ENCODE measurements at places on chromosomes 3 and 15.

DNA sequence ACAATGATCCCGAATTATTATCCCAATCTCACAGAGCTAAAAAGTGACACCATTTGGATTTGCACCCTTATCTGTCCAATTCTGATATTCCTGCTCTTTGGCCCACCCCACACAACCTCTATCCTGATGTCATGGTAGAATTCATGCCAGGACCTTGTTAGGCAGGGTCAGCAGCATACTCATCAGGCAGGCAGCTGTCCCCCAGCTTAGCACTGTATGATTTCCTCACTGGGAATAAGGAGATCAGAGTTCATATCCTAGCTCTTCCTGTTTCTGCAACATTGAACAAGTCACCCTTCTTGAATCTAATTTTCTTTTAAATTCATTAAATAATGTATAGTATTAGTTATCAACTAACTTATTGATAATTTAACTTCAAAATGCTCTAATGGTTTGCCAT lies 12.0 kb upstream of the C3orf80 start:
- DNase-seq, result no peak

DNA sequence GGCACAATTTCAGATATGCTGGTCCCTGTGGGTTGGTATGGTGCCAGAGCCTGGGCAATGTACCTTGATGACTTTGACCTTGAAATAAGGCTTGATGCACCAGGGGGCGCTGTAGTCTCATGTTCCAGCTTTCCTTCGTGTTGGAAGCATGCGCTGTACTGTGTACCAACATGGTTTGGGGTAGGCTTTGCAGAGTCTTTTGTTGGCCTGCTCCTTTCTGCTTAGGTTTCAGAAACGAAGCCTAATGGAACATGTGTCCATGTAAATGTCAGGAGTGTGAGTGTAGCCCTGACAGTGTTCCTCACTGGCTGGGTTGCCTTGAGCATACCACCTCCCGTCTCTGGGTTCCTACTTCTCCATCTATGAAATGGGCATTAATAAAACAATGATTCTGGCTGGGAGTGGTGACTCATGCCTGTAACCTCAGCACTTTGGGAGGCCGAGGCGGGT lies 3.6 kb upstream of the CCR4 start:
- DNase-seq, result peak; percentile 89

DNA sequence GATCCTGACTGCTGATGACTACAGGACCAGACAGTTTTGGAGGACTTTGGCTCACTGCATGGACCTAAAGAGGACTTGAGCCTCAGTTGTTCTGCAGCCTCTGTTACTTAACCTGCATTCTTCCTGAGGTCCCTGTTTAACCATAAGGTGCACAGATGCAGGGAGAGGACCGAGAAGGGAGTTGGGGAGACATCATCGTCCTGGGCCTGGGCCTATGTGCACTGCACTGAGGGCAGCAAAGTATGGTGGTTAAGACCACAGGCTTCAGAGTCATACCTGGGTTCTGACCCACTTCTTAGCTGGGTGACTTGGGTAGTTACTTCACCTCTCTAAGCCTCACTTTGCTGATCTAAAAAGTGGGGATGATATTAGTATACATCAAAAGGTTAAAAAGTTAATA lies 21.9 kb downstream of the KY start:
- no peak for DNase-seq

DNA sequence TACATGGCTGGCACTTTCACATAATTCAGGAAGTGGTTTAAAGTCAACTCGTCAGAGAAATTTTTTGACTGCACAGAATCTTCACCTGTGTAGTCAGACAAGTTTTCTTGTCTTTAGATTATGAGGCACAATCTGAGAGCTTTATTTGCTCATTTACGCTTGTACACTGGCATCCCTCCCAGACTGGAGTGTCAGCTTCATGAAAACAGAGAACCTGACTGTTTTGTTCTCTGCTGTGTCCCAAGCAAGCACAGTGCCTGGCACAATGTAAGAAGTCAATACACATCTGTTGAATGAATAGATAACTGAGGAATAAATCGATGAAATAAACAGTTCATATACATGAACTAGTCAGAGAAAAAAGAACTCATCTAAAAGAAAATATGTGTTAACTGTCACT lies 846.1 kb upstream of the CFAP20DC start:
- DNase-seq, result no peak

GRCh38 chr3:39712413-39713048 lies 96.9 kb upstream of the MYRIP start:
- DNase-seq, result no peak

- DNase-seq, result no peak
Measured at GRCh38 chr3:39273119-39273518, 6.7 kb downstream of the CX3CR1 start.

DNA sequence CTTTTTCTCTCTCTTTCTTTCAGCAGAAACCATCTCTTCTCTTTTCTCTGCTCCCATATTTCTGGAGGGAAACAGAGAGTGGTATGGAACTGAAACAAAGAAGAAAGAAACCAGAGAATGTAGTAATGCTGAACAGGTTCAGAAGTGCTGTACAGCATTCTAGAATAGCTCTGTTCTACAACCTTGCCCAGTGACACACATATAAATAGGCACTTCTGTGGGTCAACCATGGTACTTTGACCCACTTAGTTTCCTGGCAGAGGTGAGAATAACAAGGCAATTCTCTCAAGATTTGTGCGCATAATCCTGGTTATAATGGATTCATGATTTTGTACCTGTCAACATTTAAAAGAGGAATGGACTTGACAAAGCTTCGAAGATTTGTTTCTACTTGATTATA lies 12.3 kb downstream of the CFAP91 start:
- DNase-seq, result no peak

DNA sequence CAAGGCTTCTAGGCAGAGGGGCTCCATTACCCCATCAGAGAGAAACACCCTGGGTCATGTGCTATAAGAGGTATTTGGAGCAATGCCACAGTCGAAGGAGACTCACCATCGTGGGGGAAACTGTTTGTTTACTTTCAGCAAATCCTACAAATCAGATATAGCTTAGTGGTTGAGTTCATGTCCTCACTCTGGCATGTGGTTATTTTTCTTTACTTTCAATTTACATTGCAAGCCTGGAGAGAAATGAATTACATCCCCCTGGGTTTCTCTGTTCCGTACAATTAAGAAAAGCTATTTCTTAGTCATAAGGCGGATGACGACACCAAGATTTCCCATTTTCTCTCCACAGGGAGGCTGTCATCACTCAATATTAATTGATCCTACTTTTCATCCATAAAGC lies 36.9 kb downstream of the RFTN1 start:
- DNase-seq, result peak; percentile 10

- DNase-seq, result no peak
Measured at GRCh38 chr3:196135693-196136639, 54.1 kb upstream of the TFRC start.

DNA sequence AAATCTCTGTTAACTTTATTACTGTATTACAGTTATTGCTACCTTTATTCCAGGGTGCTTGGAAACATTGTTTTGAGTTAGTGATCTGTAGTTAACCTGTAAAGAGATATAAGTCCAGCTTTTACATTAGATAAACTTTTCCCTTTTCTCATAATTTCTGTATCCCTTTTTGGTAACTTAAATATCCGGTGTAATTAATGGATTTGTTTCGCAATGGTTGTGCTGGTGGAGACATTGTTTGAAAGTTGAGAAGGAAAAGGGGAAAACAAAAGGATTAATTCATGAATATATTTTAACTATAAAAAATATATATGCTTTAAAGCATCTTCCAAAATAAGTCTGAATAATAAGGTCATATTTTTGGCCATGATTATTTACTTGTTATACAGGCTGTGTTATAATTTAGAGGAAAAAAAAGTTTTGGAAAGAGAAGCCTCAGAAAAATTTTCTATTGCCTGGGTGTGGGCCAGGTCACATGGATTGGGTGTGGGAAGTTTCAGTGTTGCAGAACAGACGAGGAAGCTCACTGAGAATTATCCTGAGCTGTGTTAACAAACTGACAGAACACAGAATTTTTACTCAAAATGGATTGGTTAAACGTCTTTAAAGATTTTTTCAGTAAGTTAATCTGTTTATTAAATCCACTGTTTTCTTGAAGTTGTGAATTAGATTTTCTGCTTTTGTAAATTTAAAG lies 27.7 kb upstream of the IL20RB start:
- DNase-seq, result no peak

DNA sequence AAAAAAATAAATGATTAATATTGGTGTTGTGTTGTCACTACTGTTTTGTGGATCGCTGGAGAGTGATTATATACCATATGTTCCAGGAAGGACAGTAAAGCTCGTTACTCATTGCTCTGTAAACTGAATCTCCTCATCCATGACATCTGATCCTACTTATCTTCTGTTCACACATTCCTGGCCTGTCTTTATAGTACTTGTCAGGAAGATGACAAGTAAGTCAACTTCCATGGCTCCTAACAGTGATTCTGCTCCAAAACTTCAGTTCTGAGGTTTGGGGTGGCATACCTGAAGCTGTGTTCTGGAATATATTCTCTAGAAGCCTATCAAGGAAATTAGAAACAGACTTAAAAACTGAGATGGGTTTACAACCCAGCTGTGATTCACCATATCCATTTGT lies 288.9 kb downstream of the ZBBX start:
- no peak for DNase-seq

DNA sequence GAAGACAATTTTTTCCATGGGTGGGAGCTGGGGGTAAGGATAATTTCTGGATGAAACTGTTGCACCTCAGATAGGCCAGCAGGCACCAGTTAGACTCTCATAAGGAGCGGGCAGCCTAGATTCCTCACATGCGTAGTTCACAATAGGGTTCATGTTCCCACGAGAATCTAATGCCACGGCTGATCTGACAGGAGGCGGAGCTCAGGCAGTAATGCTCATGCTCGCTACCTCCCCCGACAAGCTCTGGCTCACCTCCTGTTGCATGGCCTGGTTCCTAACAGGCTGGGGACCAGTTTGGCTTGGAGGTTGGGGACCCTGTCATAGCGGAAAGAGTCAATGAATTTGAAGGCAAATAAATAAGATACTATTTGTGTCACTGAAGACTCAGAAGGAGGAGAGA lies 105.5 kb downstream of the PLD1 start:
- no peak for DNase-seq

DNA sequence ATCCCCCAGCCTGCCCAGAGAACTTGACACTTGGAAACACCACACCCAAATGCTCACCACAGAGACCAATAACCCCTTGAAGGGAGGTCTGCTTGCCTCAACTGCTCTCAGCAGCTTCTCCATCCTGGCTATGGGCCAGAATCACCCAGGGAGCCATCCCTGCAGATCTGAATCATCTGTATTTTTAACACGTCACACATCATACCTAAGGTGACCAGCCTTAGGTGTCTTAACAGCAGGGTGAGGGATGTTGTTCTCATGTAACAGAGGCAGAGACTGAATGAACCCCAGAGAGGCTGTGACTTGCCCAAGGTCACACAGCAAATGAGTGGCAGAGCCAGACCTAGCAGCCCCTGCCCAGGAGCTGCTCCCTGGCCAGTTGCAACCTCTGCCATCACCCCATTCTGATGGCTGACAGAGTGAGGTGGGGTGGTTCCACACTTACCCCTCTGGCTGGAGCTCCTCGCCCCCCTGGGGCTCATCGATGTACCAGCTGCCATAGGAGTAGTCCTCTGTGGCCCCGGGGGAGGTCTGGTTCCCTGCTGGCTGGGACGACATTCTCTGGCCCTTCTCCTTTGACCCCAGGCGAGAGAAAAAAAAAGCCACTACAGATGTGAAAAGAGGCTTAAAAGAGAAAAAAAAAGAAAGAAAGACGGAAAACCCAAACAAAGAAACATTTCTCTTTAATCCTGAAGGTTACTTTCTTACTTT lies 722 bp downstream of the STRA6 start:
- DNase-seq, result no peak

- peak; percentile 19 for DNase-seq
Measured at GRCh38 chr3:184710870-184711492, 883 bp downstream of the MAGEF1 start.

- peak; percentile 71 for DNase-seq
Measured at GRCh38 chr3:38039899-38040261, 872 bp downstream of the DLEC1 start.

DNA sequence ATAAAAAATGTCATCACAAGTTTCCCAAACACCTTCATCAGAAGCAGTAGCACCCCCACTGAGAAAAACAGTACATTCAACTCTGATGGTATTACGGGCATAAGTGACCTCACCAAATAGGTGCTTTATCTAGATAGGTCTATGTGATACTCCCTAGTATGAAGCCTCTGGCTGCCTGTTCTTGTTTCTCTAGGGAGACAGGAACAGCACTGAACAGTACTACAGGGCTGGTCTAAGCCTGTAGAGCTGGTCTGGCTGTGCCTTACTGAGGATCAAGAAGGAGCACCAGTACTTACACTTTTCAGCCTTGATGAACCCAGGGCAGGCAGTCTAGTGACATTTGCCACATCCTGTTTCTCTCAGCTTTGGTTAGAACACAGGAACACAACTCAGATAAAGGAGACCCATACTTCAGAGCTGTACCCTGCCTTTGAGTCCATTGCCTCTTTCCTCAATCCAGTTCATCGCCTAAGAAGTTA lies 35.9 kb downstream of the OXNAD1 start:
- DNase-seq, result peak; percentile 77

GRCh38 chr15:68401496-68402431 lies 30.2 kb downstream of the ITGA11 start:
- DNase-seq, result no peak

GRCh38 chr3:69339760-69340159 lies 46.1 kb downstream of the FRMD4B start:
- DNase-seq, result no peak

- DNase-seq, result no peak
Measured at GRCh38 chr3:45773072-45773471, 23.3 kb downstream of the SLC6A20 start.

DNA sequence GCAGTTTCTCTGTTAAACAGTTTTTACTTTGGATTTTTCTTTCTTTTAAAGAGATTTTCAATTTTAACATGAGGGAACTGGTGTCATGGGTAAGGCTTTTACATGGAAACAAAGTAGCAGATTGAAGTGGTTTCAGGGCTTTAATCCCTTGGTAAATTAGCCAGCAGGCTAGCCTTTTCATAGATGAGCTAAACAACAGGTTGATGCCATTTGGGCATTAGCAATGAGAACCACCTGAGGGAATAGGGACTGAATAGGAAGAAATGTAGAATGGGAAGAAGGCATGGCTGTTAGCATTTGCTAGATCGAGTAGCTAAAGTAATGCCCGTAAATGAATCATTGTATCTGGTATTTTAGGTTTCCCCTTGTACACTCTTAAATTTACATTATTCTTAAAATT lies 165.5 kb upstream of the MLF1 start:
- DNase-seq, result no peak

- no peak for DNase-seq
Measured at GRCh38 chr15:25378501-25378901, 60.3 kb downstream of the UBE3A start.

DNA sequence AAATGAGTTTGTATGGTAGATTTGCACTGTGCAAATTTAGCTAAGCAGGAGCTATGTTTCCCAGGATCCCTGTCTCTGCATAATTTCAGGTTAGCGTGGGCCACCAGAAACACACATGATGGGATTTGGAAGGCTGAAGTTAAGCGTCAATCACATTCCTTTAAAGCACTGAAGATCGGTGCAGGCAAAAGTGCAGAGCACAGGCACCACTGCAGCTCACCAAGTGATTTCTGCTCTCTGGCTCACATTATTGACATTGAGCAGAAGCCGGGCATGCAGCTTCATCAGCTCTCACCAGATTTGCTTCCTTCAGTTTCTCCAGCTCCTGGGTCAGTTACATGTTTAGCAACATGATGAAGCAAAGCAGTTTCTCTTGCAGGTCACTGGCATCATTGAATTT lies 256.4 kb upstream of the TGFBR2 start:
- no peak for DNase-seq

GRCh38 chr3:43917361-43917760 lies 226.6 kb downstream of the ABHD5 start:
- no peak for DNase-seq

Measured in CD4-positive, alpha-beta T cell treated with Interleukin-12 subunit alpha and Interleukin-12 subunit beta, for 1 hour (primary cell).